ENCODE measurements at places on chromosomes 7 and 10.

- DNase-seq = no peak
Observed at GRCh38 chr7:41492603-41493002, 210.3 kb downstream of the INHBA start.

DNA sequence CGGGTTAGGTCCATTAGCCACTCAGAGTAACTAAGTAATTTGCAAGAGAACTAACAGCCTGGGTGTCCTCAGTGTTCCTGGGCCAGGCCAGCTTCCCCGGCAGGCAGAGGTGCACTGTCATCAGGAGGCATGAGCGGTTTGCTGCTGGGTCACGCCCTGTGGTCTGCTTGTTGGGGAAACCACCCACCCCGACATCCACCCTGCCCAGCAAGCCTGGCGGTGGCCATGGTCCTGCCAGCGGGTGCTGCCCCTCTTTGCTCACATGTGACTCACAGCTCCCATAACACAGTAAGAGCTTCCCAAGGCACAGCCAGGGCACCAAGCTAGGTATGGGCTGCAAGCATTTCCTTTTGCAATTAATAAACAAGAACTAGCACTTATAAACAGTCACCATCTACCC lies 75.9 kb downstream of the RGS10 start:
- no peak for DNase-seq

- DNase-seq = no peak
Observed at GRCh38 chr10:113319479-113319878, 233.4 kb upstream of the HABP2 start.

GRCh38 chr10:27611744-27612550 lies 107.8 kb downstream of the RAB18 start:
- no peak for DNase-seq
